ENCODE measurements at places on chromosomes 5 and 9.

DNA sequence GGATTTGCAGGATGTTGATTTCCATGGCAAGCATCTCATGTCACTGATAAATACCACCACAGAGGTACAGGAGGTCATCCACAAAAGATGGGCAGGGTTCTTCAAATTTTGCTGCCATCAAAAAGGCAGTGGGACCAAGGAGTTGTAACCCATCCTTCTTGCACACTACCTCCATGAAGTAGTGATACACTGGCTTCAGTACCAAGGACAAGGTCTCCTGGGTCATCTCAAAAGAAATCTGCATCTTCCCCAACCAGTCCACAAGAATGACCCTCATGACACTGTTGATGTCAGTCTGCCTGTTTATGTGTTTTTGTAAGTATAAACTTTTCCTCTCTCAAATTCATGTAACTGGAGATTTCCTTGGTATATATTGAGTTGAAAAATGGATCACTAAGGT lies 298.2 kb downstream of the CDH9 start:
- DNase-seq, result no peak

DNA sequence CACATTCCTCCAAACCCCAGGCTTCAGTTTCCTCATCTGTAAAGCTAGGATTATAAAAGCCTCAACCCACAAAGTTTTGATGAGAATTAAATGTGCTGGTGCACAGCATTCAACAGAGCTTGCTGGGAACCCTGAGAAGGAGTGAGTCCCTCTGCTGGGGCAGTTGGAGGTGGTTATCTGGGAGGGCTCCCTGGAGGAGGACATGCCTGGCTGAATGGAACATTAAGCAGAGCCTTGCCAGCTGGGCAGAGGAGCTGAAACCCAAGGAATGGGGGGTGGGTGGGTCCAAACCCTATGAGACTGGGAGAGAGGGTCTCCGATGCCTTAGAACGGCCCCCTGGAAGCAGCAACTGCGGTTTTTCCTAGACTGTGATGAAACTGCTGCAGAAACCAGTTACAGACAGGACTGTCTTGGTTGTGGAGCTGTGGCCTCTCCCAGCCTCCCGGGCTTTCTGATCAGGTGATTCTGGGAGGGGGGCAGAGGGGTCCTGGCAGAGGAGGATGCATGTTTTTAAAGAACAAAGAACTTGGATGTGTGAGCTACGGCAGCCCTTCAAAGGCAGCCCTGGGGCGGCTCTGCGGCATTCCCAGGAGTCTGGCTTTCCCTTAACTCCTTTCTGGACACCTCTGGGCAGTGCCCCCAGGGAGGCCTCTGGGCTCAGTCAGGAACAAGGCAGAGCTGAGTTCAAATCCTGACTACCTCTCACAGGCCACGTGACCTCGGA lies 20.8 kb downstream of the FIBCD1 start:
- DNase-seq, result no peak

DNA sequence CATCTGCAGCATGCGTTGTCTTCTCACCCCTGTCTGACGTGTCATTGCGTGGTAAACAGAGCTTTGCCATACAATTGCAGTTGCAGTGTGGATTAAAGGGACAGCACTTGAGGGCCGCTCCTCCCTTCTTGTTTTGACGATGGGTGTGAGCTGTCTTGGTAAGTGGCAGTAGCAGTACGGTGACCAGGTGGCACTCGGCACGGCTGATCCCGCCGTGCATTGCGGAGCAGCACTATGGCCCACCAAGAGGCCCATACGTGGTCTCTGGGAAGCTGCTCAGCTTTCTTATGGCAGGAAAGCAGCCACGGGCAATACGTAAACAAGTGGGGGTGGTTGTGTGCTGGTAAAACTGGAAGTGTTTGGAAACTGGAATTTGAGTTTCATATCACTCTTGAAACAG lies 25.1 kb downstream of the EHMT1 start:
- no peak for DNase-seq

GRCh38 chr5:173707392-173707791 lies 90.9 kb upstream of the BOD1 start:
- DNase-seq, result no peak

DNA sequence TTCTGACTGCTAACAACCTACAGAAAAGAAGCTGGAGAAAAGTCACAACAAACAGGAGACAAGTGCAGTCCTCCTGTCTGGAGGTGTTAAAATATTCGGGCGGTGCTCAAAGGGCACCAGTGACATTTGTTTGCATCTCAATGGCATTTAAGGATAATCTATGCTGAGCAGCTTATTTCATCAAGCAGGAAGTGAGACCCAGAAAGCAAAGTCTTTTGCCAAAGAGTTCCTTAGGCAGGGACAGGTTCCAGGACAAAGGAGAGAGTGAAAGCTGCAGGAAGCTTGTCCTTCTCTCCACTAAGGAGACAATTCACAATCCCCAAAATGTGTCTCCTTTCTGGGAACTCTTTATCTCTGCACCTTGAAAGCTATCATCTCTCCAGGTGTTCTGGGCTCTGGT lies 38.7 kb upstream of the CDK20 start:
- DNase-seq, result no peak

GRCh38 chr5:124936626-124936933 lies 190.1 kb upstream of the ZNF608 start:
- no peak for DNase-seq

Data from HFF-Myc (cell line).